ENCODE measurements at places on chromosomes 12 and 14.

- DNase-seq: no peak
These were observed 46.3 kb downstream of the KCNA1 start for GRCh38 chr12:4956054-4956453.

DNA sequence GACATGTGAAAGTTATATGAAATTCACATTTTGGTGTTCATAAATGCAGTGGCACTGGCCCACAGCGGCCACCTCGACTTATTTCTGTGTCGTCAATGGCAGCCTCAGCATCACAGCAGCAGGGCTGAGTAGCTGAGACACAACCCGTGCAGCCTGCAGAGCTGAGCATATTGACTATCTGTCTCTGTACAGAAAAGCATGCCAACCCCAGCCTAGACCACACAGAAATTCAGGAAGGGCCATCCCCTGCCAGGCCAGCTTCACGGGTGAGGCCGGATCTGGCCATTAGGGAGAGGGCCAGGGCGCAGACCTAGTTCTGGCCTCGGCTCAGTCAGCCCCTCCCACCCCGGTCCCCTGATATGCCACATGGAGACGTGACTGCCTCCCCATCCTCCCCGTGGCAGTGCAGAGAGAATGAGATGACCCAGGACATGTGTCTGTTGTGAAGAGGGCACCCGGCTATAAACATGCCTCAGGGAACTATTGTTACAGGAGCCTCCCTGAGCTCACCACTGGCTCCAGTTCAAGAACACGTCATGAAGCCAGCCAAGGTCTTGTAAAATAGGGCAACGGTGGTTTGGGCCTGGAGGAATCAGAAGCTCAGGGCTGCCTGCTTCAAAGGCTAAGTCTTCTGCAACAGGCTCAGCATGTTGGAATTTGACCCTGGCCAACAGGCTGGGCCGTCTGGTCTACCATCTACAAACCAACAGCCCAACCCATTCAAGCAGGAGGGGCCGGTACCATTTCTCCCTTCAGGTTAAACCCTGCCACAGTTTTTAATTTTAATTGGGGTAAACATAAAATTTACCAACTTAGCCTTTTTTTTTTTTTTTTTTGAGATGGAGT is 25.5 kb downstream of the SCARB1 start:
- DNase-seq: no peak

- DNase-seq: no peak
These were observed 974.7 kb downstream of the GALC start for GRCh38 chr14:87018294-87018693.

- DNase-seq: no peak
These were observed 40.0 kb upstream of the PNMA1 start for GRCh38 chr14:73753887-73754795.

- DNase-seq: no peak
These were observed 171.0 kb upstream of the LHX5 start for GRCh38 chr12:113642672-113643071.

DNA sequence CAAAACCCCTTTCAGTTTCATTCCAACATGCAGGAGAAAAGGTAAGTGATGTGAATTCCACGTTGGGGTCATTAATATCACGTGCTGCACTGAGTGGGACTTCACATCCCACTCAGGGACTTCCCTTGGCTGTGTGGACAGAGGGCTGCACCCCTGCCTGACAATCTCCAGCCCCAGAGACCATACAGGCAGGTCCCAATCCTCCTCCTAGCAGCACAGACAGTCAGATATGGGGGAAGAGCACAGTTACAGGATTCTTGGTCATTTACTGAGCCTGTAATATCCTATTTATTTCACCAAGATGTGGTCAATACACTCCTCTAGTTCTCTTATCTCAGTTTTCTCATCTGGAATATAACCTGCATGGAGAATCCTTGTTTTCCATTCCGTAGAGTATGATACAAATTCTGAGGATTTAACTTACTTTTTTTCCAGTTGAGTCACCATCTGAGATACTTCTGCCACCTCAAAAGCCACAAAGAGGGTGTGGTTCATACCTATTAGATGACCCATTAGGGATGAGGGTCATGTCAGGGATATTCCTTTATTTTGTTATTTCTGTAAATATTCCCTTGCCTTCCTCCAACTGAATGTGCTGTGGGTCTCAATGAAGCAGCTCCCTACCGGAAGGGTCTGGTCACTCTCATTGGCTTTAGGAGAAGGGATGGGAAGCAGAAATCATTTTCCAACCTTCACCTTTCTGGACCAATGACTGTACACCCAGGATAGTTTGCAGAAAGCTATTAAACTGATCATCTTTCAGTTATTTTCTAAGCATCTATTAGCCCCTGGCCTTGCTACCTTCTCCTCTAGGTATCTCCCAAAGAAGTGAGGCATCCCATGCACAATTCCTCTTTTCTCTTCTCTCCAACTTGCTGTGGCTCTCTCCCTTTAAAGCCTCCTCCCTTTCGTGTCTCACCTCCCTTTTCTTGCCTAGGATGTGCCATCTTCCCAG is 43.0 kb upstream of the NTF3 start:
- DNase-seq: no peak

DNA sequence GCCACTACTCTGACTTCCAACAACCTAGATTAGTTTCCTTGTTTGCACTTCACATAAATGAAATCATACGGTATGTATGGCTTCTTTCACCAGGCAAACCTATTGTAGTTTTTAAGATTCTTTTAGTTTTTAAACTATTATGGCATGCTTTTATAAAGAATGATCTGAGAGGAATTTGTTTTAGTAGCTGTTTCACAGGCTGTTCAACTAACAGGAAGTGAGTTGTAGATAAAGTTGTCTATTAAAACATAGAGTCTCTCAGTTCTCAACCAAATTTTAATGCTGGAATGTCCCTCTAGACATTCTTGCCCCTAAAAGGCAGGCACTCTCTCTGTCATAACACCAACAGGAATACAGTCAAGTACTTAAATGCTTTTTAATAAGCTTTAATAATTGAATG is 102.7 kb upstream of the DACT1 start:
- no peak for DNase-seq

DNA sequence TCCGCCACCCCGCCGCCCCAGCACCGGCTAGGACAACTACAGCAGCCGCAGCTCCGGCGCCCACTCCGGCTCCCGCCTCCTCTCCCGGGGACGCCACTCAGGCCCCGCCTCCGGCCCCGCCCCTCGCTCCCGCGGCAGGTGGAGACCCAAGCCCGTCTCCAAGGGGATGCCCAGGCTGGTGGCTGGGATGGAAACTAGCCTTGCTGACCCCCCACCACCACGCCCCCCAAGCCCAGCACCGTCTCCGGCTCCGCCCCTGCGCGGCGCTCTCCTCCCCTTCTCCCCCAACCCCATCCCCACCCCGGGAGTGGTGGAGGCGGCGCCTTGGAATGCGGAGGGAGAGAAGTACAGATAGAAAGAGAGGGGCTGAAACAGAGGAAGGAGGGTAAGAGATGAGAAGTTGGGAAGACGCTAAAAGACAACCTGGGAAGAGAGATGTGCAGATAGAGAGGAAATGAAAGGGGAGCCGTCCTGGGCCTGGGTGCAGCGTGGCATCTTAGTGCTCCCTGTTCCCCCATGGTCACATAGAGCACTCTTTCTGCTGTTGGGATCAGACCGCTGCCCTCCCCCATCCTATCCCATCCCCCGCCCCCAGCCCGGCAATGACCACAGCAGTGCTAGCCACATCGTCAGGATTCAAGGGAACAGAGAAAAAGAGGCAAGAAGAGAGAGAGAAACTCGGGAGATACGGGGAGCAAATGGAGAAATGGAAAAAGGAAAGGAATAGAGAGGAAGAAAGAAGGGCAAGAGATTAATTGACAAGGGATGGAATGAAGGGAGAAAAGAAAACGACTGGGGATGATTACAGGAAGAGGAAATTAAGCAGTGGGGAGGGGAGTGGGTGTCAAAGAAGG is at the start of gene ITGA7:
Gene ITGA7, minus strand, starts transcription at position 64 of the 854 bp plus-strand sequence. CDS start 222 bp downstream, outside the sequence.
- no peak for DNase-seq

All from vagina (tissue), 2 donors.